SK-N-DZ (cell line): ENCODE measurements at places on chromosomes 3 and 15.

GRCh38 chr3:6736836-6737629, 123.9 kb upstream of the GRM7 start:
- peak; percentile 92 for DNase-seq

DNA sequence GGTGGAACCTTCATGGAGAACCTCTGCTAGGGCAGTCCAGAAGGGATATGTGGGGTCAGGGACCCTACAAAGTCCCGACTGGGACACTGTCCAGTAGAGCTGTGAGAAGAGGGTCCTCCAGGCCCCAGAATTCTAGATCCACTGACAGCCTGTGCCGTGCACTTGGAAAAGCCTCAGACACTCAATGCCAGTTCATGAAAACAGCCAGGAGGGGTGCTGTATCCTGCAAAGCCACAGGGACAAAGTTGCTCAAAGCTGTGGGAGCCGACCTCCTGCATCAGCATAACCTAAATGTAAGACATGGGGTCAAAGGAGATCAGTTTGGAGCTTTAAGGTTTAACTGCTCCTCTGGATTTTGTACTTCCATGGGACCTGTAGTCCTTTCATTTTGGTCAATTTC, 448.8 kb upstream of the CADM2 start:
- no peak for DNase-seq

DNA sequence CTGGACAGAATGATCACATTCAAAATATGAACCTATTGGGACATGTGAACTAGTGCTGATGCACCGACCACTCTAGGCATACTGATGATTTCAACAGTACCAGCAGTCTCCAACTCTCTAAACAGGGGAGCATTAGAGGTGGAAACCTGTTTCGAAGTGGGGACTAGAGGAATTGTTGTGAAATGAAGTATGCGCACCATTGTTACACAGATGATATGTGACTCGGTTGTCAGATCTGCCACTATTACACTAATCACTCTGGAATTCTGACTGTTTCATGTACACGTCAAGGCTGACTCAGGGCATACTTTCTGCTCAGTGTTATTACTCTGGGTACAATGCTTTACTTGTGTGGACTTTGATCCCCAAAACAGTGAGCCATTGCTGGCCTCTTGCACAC, 198.2 kb upstream of the UBE2E2 start:
- DNase-seq = no peak

DNA sequence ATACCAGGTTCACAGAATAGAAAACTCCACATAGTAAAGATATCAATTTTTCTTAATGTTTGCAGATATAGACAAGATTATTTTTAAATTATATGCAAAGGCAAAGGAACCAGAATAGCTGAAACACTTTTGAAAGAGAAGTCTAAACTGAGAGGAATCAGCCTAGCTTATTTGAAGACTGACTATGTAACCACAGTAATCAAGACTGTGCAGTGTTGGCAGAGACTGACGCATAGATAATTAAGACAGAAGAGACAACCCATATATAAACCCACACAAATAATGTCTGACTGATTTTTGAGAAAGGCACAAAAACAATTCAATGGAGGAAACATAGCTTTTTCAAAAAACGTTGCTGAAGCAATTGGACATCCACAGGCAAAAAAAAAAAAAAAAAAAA, 28.6 kb upstream of the ACKR4 start:
- DNase-seq = no peak

DNA sequence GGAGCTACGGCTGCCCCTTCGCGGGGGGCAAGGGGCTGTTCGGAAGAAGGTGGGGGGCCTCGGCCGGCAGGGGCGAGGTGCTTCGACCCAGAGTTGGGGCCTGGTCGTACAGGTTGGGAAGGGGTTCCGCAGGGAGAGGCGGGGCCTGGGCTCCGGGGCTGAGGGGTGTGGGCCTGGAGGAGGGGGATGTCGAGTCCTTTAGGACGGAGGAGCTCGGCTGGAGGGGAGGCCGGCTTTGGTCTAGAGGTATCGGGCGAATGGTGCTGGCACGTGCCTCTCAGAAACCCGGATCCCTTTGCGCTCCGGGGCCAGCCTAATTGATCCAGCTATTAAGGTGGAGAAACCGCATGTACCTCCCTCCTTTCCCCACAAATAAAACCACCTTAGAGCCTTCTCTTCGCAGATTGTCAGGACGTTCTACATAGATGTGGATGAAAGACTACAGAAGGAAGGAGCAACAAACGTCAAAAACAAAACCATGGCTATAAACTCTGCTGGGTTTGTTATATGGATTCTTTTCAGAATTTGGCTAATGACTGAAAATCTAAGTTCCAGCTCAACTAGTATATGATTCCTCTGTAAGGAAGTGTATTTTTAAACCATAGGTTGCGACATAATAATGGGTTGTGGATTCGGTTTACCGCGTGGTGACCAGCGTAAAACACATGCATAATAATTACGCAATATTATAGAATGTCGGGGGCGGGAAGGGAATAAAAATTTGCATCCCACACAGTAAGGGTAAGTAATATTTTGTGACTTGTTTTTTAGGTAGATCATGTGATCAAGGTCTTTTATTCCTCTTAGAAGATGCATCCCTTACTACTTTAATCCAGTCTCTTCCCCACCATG, 644 bp upstream of the NGLY1 start:
- DNase-seq = peak; percentile 82

DNA sequence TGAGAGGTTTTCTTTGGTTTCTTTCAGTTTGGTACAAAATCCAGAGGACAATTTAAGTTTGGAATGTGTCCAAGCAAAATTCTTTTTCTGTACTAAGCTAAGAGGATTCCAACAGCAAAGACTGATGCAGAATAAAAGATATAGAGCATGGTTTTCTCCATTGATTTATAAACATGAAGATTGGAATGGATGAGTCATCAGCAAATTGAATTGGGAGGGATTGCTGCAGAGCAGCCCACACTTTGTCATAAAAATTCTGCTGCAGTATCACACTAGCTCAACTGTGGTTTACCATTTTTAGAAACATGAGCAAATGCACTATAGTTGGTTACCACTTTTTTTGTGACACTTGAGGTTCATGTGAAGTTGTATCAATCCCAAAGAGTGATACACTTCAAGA, 16.1 kb upstream of the LARP6 start:
- DNase-seq = no peak

DNA sequence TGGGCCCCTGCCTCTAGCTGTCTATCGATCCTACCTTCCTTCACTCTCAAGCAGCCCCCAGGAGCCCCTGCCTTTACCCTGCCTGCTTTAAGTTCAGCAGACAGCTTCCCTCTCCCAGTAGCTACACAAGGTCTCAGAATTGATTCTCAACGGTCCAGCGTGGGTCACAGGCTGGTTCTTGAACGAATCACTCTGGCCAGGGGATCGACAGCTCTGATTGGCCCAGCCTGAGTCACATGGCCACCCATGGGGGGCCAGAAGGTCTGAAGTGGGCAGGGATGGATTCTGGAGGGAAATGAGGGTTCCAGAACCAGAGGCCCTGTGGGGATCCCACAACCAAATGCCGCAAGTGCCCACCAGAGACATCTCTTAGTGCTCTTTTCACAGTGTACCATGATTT, 23.7 kb upstream of the CCDC174 start:
- no peak for DNase-seq

DNA sequence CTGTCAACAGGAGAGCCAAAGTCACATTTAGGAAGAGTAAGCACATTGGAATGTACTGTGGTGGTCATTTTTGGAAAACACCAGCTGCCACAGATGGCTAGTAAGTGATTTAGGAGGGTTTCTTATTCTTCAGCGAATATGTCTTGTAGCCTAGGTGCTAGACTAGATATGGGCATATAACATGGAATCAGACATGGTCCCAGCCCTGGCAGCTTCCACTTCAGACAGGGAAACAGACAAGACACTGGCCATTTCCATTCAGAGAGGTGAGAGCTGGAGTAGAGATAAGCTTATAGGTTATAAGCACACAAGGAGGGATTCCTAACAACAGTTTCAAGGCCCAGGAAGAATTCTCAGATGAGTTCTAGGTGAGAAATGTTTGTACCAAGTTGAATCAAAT, 28.2 kb upstream of the BFSP2 start:
- no peak for DNase-seq
